ENCODE measurements at places on chromosomes 2 and 18.

GRCh38 chr2:216539120-216539519 is 40.5 kb downstream of the RPL37A start:
- DNase-seq = no peak

- DNase-seq = no peak
Measured at GRCh38 chr2:198571393-198571792, 767.0 kb downstream of the PLCL1 start.

DNA sequence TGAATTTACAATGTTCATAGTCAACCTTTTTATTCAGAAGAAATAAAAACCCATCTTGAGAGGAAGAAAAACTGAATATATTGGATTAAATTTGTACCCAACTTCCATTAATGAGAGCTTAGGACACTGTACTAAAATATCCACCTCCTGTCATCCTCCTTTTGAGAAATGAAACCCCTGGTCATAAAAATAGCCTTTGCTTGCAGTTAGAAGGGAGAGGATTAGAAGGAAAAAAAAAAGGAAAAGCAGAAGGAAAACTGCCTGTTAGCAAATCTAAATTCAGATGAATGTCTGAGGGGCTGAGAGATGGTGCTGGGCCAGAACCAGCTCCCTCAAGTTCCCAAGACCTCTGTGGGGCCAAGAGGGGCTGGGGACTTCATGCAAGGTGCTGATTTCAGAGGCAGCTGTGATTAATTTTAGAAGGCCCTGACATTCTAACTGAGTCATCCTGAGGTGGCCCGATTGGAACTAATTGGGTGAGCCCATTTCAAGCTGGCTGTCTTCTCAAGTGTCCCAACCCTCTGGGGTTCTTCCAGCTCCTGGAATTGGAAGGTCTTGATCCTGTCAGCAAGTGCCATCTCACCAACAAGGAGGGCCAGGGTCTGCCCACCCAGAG is 38.4 kb upstream of the BIN1 start:
- no peak for DNase-seq

DNA sequence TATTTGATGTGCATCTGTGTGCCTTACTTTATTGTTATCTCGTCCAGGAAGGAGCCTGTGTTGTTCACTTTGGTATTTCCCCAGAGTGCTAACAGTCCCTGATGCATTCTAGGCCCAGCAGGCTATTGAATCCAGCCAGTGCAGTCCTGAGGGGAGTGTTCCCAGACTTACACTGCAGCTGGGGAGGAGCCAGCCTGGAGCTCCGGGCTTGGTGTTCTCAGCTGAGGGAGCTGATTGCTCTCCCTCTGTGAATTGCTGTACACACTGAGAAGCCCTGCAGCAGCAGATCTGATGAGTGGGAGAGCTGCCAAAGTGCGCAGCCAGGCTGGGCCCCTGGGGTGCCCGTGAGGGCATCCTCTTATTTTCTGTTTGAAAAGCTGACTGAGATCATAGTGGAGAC is 159.2 kb downstream of the GALNT3 start:
- no peak for DNase-seq

- peak; percentile 71 for DNase-seq
Measured at GRCh38 chr2:239910851-239911640, 114.1 kb downstream of the NDUFA10 start.

GRCh38 chr2:208265371-208265800 is 669 bp upstream of the PIKFYVE start:
- peak; percentile 44 for DNase-seq

- no peak for DNase-seq
Measured at GRCh38 chr18:36328385-36328858, 30.9 kb downstream of the FHOD3 start.

DNA sequence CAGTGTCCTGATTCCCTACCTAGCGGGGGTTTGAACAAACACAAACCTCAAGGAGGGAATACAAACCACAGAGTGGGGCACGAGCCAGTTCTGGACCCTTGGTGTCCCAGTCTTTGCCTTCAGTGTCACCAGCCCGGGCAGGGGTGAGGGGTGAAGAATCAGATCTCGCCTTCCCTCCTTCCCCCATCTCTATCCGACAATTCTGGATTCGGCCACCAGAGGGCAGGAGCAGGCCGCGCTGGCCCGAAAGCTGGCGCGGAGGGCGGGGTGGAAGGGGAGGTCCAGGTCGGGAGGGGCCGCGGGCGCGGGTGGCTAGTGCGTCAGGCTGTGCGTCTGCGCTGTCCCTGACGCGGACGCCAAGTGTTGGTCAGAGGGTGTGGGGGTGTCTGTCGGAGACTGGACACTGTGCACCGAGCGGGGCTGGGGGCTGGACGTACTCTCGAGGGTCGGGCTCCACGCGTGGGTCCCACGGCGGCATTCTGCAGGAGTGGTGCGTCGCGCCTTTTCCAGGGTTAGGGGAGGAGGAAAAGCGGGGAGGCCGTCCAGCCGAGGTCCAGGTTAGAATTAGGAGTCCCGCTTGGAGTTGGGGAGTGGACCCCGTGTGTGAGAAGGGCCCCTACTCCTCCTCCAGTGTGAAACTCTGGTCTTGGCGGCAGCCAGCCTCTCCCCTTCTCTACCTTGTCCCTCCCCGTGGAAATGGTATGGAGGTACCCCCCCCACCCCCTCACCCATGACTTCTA is 2.9 kb upstream of the CRYBA2 start:
- DNase-seq = peak; percentile 81

DNA sequence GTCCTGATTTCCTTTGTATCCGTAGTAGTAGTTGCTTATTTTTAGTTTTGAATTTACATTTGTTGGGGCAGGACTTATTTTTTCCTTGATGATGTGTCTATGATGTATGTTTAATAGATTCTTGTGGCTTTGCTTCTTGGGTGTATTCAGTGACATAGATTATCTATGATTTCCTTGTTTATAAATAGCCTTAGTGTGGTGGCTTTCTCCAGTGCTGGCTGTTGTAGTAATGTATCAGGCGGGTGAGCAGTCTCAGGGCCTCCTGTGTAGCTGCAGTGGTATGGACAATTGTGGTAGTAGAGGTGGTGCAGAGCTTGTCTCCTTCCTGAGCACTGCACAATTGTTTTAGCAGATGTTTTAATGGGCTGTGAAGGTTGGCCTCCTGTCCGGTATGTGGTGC is 60.5 kb downstream of the SMCHD1 start:
- DNase-seq = no peak

DNA sequence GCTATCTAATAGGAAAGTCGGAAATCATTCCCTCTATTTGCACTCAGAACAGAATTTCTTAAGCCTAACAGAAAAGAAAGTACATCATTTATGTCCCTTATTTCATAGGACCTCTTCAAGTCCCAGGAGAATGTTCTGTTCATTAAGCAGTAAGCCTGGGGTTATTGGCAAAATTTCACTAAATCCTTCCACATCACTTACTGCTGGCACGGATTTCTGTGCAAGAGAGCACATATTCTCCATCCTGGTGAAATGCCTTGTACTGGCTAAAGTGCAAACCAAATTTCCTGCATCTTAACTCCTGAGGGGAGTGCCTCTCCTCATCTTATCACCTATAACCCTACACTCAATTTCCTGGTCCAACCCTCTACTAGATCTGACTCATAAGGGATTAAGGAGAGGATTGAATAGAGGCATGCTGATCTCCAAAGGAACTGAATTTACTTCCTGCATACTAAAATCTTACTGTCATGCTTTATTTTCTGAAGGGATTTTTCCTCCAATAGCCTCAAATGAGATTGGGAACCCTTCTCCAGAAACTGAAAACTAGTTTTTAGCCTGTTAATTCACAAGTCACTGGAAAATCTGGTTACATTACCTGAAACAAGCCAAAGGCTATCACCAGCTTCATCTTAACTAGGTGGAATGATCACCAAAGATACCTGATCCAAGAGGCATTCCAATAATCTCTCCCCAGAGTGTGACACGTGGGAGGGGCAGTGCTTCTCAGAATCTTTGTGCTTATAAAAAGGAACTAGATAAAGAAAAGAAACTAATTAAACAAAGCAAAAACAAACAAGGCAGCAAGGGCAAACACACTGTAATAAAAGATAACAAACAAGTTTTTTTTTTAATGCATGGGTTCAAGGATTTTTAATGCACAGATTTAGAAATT is 311.1 kb downstream of the NR4A2 start:
- no peak for DNase-seq

DNA sequence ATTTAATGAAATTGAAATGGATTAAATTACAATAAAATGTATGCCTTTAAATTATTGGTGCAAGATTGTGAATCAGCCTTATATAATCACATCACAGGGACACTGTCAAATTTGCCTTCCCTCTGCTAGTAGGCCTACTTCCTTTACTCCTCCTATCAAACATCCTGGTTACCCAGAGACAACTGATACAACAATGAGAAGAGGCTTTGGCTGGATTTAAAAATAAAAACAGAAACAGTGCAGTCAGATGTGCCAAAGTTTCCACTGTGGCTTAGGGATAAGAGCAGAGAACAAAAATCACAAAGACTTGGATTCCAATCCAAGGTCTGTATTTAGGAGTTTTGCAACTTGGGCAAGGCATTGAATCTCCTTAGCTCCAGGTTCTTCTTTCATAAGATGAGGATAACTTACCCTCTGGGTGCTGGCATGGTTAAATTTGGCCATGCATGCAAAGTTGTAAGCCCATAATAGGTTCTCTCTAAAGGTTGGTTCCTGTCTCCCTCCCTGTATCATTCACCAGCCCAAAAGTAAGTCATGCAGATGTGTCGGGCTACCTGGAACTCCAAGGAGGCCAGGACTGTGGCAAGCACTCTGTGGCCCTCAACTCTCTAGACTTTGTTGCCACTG is 99.3 kb upstream of the LRATD1 start:
- no peak for DNase-seq

DNA sequence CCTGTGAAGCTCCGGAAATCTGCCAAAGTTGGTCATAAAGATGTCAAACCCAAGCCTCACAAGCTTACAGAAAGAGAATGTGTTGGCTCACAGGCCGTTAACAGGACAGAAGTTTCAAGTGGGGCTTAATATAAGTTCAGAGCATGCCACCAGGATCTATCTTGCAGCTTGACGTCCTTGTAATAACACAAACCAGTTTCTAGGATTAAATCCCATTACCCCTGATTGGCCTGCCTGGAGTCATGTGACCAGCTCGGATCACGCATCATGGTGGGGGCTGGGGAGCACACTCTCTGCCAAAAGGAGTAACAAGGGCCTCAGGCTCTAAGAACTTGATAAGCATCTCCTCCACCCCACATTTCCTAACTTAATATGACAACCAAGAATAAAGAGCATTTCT is 38.9 kb upstream of the SCG2 start:
- DNase-seq = no peak
